ENCODE measurements at places on chromosomes 5 and 9. TPM values are rescaled to one million over a fixed set of nuclear protein-coding genes. Genes with fewer than 3 reads are reported as not detected.

The SPATA6L gene
- 4.3 TPM for total RNA-seq

The ADAMTS6 gene
- total RNA-seq, result 67.4 TPM

The WNK2 gene
- total RNA-seq, result 0.49 TPM

The ARID3C gene
- 0.17 TPM for total RNA-seq

The TAF11L5 gene
- not detected for total RNA-seq

The QRFP gene
- not detected for total RNA-seq

The ECSCR gene
- not detected for total RNA-seq

The GPR151 gene
- total RNA-seq, result not detected

The LCN9 gene
- not detected for total RNA-seq

The SLC24A2 gene
- under 0.01 TPM for total RNA-seq

The CYSRT1 gene
- 2.2 TPM for total RNA-seq

The CD14 gene
- total RNA-seq, result 1.7 TPM

The INSL6 gene
- not detected for total RNA-seq

The INSYN2B gene
- total RNA-seq, result 8.7 TPM

The ANKRD20A1 gene
- 0.83 TPM for total RNA-seq

The TXNDC8 gene
- total RNA-seq, result not detected
